ENCODE measurements at places on chromosomes 6 and 20.

DNA sequence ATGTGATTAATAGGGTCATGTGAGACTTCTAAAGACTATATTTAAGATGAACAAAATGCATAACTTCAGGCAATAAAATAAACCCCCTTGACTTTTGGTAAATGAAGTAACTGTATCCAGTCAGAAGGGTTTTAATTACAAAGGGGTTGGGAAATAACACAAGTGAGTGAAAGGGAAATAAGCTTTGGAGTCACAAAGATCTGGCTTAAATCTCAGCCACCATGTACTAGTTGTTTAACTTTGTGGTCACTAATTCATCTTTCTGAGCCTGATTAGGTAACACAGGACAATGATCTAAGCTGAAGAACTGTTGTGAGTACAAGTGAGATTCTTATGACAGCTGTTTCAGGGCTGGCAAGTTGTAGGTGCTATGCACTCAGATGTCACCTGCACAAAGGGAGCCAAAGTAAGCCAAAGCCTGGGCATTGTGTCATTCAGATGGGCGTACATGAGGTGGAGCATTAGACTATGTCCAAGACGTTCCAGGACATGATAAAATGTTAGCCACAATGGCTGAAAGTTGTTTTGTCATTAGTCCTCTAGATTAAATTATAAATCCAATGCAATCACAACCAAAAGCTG lies 13.8 kb downstream of the TOMM34 start:
- no peak for DNase-seq

DNA sequence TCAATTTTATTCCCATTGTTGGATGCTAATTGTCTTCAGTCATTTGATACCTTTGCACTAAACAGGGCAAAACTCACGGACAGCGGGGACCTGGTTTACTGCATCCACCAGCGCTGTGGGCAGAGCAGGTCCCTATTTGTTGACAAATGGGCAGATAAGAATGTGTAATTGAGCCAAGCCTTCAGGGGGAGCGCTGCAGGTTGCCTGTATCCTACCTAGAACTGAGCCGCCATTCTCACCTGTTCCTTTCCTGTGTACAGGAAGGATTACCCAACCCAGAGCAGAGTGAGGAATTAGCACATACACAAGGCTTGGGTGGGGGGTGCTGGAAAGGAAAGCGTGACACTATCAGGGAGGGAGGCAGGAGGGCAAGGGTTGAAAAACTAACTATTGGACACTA lies 89.1 kb upstream of the FOXA2 start:
- DNase-seq = no peak

DNA sequence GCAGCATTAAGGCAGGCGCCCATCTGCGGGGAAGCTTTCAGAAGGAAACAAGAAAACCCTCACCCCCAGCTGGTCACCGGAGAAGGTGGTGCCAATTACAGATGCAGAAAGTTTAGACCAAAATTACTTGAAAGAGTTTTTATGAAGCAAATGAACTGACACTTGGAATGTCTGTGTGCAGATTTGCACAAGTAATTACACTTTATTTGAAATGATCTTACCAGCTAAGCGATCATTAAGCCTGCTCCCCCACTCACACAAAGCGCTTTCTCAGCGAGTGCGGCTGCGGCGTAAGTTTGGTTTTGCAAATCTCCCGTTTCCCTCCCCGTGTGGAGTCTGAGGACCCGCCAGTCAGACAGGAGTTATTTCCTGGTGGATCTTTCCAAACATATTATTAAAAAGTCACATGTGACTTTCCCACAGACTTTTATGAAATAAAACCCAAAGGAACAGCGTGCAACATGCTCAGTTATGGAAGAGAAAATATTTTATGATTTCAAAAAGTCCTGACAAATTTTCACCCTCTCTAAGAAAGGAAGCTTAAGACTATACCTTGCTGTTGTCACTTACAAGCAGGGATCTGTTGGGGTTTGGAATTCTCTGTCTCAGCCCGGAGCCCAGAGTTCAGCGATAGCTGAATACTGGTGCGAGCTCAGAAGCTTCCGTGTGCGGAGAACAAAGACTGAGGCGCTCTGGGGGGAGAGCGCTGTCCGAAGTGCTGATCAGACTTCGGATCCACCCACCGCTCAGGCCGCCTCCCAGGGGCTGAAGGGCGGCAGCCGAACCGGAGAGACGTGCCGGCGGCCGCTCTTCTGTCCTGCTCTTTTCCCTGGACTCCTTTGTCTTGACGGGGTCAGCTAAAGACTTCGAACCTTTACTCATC lies 2.7 kb upstream of the MYT1 start:
- DNase-seq = peak; percentile 81

GRCh38 chr6:134169871-134170486 lies 117.6 kb upstream of the SLC2A12 start:
- DNase-seq = no peak

DNA sequence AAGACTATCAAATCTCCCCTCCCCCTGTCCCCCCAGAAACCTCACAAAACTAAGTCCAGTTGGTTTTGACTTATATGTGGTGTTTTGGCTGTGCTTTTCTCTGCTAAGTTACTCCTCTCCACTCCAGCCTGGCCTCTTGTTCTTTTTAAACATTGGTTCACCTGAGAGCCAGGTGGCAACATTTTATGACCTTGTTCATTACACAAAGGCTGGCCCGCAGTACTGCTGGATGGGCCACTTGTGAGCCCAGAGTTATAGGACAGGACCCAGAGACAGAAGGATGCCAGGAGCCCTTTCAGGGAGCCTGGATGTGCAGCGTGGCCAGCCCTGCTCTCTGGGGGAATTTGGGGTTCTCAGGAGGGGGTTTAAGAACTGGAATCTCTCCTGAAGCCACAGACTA lies 90.0 kb downstream of the RAMACL start:
- no peak for DNase-seq

DNA sequence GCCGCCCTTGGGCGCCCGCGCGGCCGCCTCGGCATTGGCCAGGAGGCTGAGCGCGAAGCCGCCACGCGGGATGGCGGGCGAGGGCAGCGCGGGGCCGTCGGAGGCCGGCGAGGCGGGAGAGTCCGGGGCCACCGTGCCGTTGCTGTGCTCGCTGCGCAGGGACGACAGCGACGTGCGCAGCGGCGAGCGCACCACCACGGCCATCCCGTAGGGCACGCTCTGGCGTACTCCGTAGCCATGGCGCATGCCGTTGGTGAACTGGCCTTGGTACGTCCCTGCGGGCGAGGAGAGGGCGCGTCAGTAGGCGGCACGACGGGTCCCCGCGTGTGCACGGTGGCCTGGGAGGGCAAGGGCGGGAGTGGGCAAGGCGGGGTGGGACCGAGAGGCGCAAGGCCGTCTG lies 26.9 kb downstream of the JPH2 start:
- DNase-seq = no peak

DNA sequence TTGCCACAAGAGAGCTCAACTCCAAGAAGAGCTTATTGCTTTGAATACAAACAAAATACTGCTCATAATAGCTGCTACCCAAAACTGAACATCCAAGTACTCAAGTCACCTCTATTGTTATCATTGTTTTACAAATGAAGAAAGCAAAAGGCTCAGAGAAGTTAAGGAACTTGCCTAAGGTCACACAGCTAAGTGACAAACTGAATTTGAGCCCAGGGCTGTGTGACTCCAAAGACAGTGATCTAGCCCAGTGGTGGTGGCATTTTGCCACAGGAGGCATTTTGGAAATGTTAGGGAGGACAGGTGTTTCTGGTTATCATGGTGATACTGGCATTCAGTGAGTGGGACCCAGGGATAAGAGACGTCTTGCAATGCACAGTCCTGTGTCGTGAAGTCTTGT lies 79.5 kb downstream of the KCNB1 start:
- no peak for DNase-seq

DNA sequence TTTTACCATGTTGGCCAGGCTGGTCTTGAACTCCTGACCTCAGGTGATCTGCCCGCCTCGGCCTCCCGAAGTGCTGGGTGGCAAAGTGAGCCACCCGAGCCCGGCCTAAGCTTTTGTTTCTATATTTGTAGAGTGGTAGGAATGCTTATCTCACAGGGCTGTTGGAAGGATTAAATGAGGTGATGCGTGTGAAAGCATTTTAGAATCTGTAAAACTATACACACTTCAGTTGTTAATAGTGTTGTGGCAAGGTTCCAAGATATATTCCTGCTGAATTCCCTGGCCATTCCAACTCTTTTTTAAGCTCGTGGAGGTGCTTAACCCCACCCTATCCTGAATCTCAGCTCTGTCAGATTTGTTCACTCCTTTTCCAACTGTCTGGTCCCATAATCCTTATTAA lies 89.9 kb upstream of the AKIRIN2 start:
- no peak for DNase-seq

- DNase-seq = no peak
These were observed 77.3 kb downstream of the BMP6 start for GRCh38 chr6:7803214-7803613.

DNA sequence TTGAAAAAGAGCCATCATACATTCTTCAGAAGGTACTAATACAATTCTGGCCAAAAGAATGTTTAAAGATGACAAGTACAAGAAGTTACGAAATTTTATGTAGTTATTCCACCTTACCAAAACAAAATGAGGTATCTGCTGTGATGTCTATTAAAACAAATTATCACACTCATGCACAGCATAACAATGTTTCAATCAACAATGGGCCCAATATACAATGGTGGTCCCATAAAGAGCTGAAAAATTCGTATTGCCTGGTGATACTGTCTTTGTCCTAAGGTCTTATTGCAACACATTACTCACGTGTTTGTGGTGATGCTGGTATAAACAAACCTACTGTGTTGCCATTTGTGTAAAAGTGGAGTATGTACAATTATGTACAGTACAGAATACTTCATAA lies 3.6 kb upstream of the NUP153 start:
- DNase-seq = no peak

GRCh38 chr6:20699402-20699801 lies 165.1 kb downstream of the CDKAL1 start:
- peak; percentile 99 for DNase-seq

- DNase-seq = no peak
These were observed 73.5 kb downstream of the ADTRP start for GRCh38 chr6:11705069-11705468.

GRCh38 chr6:36820700-36821580 lies 18.3 kb downstream of the CPNE5 start:
- peak; percentile 80 for DNase-seq

GRCh38 chr20:46837083-46837482 lies 57.6 kb upstream of the EYA2 start:
- no peak for DNase-seq

GRCh38 chr6:128508588-128509296 lies 11.7 kb downstream of the PTPRK start:
- DNase-seq = peak; percentile 50

DNA sequence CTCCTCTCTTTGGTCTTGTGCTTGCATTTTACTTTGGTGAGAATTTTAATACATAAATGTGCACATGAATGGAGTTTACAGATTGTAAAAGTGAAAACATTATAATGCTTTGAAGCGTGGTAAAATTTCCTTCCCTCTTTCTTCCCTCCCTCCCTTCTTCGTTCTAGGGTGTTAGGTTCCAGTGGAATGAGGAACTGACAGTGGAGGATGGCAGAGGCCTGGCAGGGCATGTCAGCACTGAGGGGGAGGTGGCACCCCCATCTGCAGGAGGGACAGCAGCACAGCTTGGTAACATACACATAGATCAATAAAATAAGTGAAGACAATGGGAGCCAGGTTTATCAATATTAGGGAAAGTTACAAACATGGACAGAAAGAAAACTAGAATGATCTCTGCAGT lies 47.5 kb downstream of the RNASET2 start:
- DNase-seq = no peak

DNA sequence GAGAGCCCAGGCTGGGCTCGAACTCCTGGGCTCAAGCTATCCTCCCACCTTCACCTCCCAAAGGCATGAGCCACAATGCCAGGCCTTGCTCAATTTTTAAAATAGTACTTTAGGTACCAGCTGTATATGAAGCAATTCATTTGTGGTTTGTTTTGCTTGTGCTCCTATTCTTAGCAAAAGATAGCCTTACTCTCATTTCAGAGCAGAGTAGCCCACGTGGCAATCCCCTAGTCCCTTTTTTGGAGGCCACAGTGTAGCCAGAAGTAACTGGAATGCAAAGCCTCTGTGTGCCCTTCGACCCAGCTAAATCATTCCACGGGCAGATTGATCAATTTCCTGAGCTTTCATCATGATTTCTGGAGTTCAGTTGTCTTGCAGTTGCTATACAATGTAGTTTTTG lies 372.2 kb downstream of the NRN1 start:
- no peak for DNase-seq

All from NCI-H69 (cell line).